ENCODE measurements at places on chromosomes 13 and 19. TPM values are rescaled to one million over a fixed set of nuclear protein-coding genes. Genes with fewer than 3 reads are reported as not detected.

DNA sequence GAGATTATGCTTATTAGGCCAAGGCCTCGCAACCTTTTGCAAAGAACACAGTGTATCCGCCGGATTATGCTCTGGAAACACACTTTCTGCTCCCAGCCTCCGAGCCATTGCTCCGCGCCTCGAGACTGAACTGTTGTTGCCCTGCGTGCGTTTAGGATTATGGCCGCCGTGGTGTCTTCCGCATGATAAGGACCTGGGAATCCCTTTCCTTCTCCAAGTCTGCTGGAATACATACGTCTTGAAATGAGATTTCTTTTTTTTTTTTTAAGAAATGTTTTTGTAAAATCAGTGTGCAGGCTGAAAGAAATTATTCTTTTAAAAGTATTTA is 89.8 kb upstream of the SOX1 start:
- no peaks in the 10 kb centered on the region for H3K27me3 ChIP-seq
- no peak for DNase-seq
- no peak overlapping the region for H3K4me3 ChIP-seq
- no peak overlapping the region for H3K27ac ChIP-seq

DNA sequence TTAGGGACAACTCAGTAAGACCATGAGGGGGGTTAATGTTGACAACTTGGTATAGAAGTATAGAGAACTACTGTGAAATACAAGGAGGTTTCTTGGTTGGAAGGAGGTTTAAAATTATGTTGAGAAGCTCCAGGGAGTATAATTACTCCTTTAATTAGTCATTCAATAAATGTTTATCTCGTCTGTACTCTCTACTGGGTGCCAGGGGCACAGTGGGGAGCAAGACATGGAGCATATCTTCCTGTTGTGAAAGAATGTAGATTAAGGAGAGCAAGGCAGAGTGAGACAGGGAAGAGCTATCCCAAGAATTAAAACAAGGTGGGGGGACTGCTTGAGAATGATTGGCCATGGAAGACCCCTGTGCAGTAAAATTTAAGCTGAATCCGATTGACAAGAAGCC is 33.7 kb upstream of the TDRD3 start:
- no peaks in the 10 kb centered on the region for H3K36me3 ChIP-seq
- no peak for DNase-seq
- H3K27me3 ChIP-seq = no peaks in the 10 kb centered on the region
- no peaks in the 10 kb centered on the region for H3K4me1 ChIP-seq
- H3K4me3 ChIP-seq = no peak overlapping the region

Gene KLK7
- not detected for total RNA-seq

- H3K27me3 ChIP-seq = peaks cover 2% of the 10 kb centered on the region
- no peaks in the 10 kb centered on the region for H3K4me1 ChIP-seq
- H3K36me3 ChIP-seq = no peaks in the 10 kb centered on the region
- no peak for DNase-seq
- H3K27ac ChIP-seq = no peak overlapping the region
- no peak overlapping the region for H3K4me3 ChIP-seq
These were observed 634.3 kb upstream of the PCDH20 start for GRCh38 chr13:62049992-62050391.

DNA sequence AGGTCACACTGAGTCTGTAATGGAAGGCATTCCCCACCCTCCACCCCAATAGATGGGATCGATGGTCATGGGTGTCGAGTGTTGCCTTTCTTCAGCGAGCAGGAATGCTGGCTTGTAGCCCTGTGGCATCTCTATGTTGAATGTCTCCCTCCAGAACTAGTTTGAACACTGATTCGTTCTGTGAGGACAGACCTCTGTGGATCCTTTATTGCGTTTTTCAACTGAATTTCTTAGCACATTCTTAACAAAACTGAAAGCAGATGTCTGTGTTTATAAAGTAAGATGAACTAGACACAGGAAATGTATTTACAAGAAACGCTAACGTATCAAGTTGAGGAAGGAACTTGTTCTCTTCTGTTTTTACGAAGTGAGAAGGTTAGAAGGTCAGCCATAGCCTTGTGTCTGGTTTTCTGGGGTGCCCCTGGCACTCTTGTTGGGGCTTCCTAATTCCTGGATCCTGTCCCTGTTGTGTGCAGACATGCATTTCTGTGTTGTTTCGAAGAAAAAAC is 36.8 kb upstream of the TM9SF2 start:
- H3K27ac ChIP-seq = no peak overlapping the region
- no peaks in the 10 kb centered on the region for H3K36me3 ChIP-seq
- H3K4me1 ChIP-seq = no peaks in the 10 kb centered on the region

GRCh38 chr19:31962561-31962996 is 382.8 kb upstream of the ZNF507 start:
- H3K36me3 ChIP-seq = no peaks in the 10 kb centered on the region
- no peak overlapping the region for H3K27ac ChIP-seq
- DNase-seq = no peak
- H3K4me1 ChIP-seq = no peaks in the 10 kb centered on the region

DNA sequence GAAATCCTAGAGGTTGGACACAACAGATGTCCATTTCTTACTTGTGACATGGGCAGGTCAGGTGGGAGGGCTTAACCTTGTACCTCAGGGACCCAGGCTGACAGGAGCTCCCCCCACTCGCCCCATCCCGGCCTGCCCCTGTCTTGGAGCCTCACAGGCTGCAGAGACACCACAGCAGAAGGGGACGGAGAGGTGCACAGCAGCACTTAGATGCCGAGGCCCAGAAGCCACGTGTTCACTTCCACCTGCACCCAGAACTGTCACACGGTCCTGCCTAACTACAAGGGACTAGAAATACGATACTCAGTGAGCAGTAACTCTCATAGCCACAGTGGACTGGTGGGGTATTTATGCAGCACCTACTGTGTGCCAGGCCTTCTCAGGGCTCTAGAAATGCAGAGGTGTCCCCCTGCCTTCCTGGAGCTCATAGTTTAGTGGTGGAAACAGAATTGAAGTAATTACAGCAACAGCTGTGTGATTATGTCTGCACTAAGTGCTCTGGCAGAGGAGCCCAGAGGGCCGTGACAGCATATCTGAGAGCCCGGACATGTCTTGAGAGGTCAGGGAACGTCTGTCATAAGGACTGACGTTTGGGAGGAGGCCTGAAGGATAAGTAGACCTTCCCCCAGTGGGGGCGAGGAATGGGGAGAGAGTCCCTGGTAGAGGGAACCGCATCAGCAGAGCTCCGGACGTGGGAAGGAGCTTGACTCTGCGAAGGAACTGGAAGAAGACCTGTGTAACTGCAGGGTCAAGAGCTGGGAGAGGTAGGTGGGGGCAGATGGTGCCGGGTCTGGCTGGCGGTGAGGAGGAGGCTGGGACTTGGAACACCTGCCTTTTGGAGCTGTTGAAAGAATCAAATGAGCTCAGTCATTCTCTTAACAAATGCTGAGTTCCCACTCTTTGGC is 130.0 kb downstream of the SIPA1L3 start:
- H3K27ac ChIP-seq = no peak overlapping the region
- no peak overlapping the region for H3K4me3 ChIP-seq
- no peaks in the 10 kb centered on the region for H3K36me3 ChIP-seq
- no peak for DNase-seq

- no peak overlapping the region for H3K4me3 ChIP-seq
- no peaks in the 10 kb centered on the region for H3K4me1 ChIP-seq
- no peaks in the 10 kb centered on the region for H3K36me3 ChIP-seq
- DNase-seq = no peak
- no peak overlapping the region for H3K27ac ChIP-seq
These were observed 370.4 kb downstream of the PCDH20 start for GRCh38 chr13:61045251-61045650.

Gene TEX29
- 1.8 TPM for total RNA-seq

GRCh38 chr13:110683921-110684320 is 22.0 kb downstream of the CARS2 start:
- no peak overlapping the region for H3K4me3 ChIP-seq
- H3K36me3 ChIP-seq = peaks cover 4% of the 10 kb centered on the region
- no peaks in the 10 kb centered on the region for H3K27me3 ChIP-seq
- H3K27ac ChIP-seq = no peak overlapping the region

GRCh38 chr13:88103824-88104223 is 432.7 kb downstream of the SLITRK5 start:
- H3K36me3 ChIP-seq = no peaks in the 10 kb centered on the region
- no peak overlapping the region for H3K27ac ChIP-seq
- H3K27me3 ChIP-seq = no peaks in the 10 kb centered on the region
- peak; percentile 25 for DNase-seq
- H3K4me3 ChIP-seq = no peak overlapping the region

DNA sequence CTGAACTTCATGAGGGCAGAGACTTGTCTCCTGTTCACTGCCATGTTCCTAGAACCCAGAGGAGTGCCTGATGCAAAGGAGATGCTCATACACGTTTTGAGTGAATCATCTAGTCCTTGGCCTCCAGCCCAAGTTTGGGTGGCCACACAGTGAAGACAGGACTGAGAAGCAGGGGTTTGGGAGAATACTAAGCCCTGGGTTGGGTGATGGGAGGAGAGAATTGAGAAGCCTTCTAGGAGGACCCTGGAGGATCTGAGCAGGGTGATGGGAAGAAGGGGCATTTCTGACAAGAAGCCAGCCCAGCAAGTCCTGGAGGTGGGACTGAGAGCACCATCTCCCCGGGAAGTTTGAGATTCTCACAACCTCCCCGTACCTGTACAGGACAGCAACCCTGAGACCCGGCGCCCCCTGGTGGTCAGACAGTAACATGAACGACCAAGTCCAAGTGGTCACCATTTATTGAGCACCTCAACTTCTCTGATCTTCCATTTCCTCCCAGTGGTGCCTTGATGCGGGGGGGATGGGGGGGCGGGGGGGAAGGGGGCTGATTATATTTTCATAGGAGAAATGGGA is 11.0 kb downstream of the CTU1 start:
- no peak overlapping the region for H3K4me3 ChIP-seq
- H3K27me3 ChIP-seq = no peaks in the 10 kb centered on the region
- no peaks in the 10 kb centered on the region for H3K4me1 ChIP-seq
- H3K27ac ChIP-seq = no peak overlapping the region
- DNase-seq = peak; percentile 91

Gene ZNF497
- 0.87 TPM for total RNA-seq

DNA sequence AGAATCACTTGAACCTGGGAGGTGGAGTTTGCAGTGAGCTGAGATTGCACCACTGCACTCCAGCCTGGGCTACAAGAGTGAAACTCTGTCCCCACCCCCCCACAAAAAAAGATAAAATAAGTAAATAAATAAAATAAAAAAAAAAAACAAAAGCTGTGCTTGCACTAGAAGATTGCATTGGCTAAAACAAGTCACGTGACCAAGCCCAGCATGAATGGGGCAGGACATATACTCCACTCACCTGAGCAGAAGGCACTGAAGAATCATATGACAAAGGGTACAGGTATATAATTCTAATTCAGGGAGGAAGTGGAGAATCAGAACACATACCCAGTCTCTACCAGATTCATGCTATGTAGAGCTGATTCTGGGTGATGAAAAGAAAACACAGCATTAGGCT is 36.6 kb downstream of the CYP4F22 start:
- no peak overlapping the region for H3K4me3 ChIP-seq
- DNase-seq = peak; percentile 13
- H3K4me1 ChIP-seq = no peaks in the 10 kb centered on the region
- no peak overlapping the region for H3K27ac ChIP-seq
- H3K36me3 ChIP-seq = no peaks in the 10 kb centered on the region
- no peaks in the 10 kb centered on the region for H3K27me3 ChIP-seq

GRCh38 chr19:15551293-15552004 is 43.1 kb downstream of the CYP4F22 start:
- peak; percentile 78 for DNase-seq
- H3K27me3 ChIP-seq = no peaks in the 10 kb centered on the region
- H3K36me3 ChIP-seq = no peaks in the 10 kb centered on the region

DNA sequence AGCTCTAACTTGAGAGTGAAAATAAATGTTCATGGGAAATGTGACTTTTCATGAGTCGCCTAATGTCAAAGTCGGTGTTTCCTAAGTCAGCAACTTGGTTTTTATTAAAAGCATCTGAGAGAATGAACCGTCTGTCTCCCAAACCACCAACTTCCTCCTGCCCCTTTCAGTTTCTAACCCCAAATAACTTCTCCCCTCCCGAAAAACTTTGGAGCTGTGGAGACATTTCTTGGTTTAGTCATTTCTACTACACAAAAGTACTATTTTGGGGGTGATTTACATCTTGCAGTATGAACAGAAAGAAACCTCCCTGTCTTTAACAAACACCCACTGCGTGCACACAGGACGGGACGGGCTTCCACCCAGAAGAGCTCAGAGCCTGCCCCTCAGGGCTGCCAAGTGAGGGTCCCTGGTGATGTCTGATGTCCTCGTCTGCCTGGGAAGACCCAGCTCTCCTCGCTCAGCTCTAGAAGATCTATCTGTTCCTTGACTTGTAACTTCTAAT is 65.0 kb downstream of the RASA3 start:
- no peaks in the 10 kb centered on the region for H3K36me3 ChIP-seq
- DNase-seq = peak; percentile 70

DNA sequence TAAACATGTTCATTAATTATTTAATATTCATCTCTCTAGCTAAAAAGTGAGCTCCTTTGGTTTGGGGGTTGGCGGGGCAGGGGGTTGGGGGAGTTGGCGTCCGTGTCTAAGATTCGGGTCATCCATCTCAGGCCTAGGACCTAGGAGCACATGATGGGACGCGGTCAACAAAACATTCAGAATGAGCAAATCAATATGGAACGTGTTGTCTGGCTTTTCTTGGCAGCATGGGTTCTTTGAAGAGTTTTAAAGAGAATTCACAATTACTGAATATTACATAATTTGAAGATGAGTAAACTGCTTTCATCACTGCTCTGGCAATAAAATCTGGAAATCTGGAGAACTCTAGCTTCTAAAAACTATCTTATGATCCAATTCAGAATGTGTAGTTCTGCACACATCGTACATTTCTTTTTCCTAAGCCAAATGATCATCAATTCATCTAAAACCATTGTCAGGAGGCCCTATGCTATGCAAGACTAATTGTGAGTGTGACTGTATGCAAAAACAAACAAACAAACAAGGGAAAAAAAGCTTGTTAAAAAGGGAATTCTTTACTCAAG is 5.4 kb upstream of the ARGLU1 start:
- no peak overlapping the region for H3K27ac ChIP-seq
- H3K36me3 ChIP-seq = no peaks in the 10 kb centered on the region
- H3K4me1 ChIP-seq = no peaks in the 10 kb centered on the region
- H3K27me3 ChIP-seq = no peaks in the 10 kb centered on the region
- DNase-seq = no peak

Gene SERPINE3
- total RNA-seq = not detected

DNA sequence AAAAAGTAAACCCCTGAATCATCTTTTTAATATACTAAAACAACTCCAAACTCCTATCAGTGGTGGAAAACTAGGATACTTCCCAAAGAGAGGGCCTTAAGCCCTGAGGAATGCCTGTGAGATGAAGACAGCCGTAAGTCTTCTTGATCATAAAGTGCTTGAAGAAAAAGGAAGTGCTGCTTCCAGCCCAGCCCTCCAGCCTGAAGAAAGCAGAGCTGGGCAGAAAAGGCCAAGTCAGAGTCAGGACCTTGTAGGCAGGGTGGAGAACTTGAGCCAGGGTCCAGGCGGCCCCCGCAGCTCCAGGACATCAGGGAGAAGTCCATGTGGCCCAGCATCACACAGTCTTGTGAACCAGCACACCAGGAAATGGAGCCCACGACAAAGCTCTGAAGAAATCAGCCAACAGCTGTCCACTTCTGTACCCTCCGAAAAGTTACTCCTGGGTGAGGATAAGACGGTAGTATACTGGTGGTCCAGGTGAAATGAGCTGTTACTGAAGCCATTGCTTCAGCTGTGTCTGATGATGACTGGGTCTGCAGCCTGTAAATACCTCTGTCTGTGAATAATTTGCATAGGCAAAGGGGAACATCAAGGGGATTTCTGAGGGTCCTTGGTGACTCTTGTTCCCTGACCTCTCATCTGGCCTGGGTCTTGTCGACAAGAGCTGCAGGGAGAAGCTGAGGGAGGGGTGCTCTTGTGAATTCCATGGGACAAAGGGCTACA is 18.7 kb upstream of the CRYL1 start:
- no peak overlapping the region for H3K4me3 ChIP-seq
- no peak for DNase-seq
- H3K4me1 ChIP-seq = no peaks in the 10 kb centered on the region
- H3K27me3 ChIP-seq = no peaks in the 10 kb centered on the region

All from aorta (tissue), 5 donors.